Vagina (tissue), 2 donors: ENCODE measurements at places on chromosomes 11 and 22. TPM values are rescaled to one million over a fixed set of nuclear protein-coding genes. Genes with fewer than 3 reads are reported as not detected.

Gene CALCB
- 2.0 TPM for total RNA-seq

Gene NF2
- 15.7 TPM for total RNA-seq

Gene P2RY6
- 2.0 TPM for total RNA-seq

Gene COMT
- total RNA-seq: 240 TPM

Gene PAK1
- 43.5 TPM for total RNA-seq

Gene ZDHHC24
- 16.5 TPM for total RNA-seq

Gene PGA5
- total RNA-seq: not detected

Gene RASSF10
- 3.7 TPM for total RNA-seq

Gene HMOX1
- total RNA-seq: 26.8 TPM

GRCh38 chr22:33922349-33922681, 2.0 kb upstream of the LARGE1 start:
- no peak for DNase-seq

GRCh38 chr11:119206511-119207414, 624 bp downstream of the CBL start:
- DNase-seq: no peak

- DNase-seq: no peak
These were observed 24.4 kb downstream of the METTL15 start for GRCh38 chr11:28132548-28132947.

GRCh38 chr11:109641549-109641948, 219.6 kb downstream of the C11orf87 start:
- no peak for DNase-seq

DNA sequence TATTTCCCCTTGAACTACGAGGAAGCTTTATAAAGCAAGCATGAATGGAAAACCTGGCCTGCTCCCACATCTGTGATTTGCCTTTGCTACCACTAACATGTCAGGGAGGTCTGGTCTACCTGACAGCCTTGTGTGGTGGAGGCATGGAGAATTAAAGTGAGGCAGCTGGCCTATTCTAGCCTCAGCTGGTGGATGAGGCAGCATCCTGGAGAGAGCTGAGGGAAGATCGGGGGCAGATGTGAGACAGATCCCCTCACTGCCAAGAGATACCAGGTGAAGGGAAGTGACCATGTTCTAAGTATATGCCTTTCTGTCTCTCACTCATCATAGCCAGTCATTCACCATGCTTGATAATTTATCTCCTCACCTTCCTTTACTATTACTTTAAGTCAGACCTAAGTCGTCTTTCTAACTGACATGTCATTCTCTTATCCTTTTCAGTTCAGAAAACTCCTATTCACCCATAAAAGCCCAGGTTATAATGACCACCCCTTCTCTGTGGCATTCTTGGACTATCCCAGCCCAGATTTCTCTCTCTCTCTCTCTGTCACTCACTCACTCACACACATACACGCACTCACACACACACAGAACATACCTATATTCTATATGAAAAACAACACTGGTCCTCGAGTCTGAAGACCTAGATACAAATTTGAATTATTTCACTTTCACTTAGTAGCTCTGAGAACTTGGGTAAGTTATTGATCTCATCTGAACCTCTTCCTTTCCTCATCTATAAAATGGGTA, 90.7 kb downstream of the CSNK2A3 start:
- DNase-seq: no peak

DNA sequence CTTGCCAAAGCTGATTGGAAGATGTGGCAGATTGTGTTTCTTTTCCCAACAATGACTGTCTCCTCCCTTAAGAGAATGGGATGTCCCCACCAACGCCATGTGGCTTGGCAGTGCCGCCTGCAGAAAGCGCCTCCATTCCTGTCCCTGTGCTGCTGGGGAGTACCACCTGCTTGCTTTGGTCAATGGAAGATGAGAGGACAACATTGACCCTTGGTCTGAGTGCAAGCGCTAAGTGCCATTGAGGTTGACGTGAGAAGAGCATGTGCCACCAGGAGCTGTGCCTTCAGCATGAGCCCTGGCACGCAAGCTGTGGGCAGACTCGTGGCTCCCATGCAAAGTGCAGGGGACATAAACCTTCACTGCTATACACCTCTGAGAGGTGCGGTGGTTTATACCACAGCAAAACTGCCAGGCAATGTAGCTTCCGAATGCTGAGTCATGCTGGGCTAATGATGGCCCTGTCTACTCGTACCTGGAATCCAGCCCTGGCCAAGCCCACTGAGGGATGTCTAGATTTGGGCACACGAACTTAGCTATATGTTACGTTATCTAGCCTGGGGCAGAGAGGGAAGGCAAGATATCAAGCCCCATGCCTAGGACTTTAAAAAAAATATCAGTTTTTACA, 41.9 kb downstream of the MYEOV start:
- peak; percentile 70 for DNase-seq

DNA sequence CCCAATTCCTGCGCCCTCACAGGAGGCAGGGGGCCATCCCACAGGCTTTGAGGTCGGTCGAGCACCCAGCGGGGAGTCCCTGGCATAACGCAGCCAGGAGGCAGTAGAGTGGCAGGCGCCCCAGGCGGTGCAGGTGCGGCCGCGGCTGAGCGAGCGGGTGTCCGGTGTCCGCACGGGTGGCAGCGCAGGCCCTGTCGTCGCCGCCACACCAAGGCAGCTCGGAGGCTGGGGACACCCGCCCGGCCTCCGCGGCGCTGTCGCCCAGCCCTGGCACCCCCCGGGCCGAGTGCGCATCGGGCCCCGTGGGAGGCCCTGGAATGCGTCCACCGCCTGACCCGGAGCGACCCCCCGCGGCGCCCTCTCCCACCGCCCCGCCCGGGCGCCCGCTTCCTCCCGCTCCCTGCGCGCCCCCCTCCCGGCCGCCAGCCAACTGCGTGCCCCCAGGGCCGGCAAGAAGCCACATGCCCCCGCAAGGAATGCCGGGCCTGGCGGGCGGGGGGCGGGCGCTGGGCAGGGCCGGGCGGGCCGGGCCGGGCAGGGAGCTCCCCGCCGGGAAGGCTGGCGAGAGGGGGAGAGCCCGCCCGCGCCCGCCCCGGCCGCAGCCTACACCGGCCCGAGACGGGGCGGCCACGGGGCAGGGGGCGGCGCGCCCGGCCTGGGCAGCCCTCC, 33.9 kb downstream of the PRDM11 start:
- DNase-seq: no peak

DNA sequence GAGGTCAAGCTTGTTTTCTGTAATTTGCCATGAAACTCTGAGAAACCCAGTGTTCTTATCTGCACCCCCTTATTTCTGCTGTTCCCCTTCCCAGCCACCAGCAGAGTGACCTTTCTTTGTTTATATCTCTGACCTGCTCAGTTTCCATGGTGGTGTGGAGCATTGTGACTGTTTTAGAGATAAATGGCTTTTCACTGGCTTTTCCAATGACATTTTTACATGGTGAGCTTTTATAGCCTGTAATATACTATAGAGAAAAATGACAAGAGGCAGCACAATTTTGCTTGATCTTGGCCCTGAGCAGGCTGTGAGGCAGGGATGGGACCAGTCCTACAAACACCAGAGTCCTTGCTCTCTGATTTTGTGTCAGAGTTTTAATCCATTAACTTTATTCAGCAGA, 233.9 kb downstream of the FAT3 start:
- no peak for DNase-seq

GRCh38 chr11:43992834-43993637, 50.6 kb downstream of the C11orf96 start:
- DNase-seq: peak; percentile 85

GRCh38 chr11:118902336-118903203, 18.9 kb downstream of the CXCR5 start:
- peak; percentile 76 for DNase-seq

- no peak for DNase-seq
These were observed 12.8 kb downstream of the AQP11 start for GRCh38 chr11:77602381-77603088.

GRCh38 chr22:19341500-19341899, 50.0 kb upstream of the CLTCL1 start:
- DNase-seq: no peak

DNA sequence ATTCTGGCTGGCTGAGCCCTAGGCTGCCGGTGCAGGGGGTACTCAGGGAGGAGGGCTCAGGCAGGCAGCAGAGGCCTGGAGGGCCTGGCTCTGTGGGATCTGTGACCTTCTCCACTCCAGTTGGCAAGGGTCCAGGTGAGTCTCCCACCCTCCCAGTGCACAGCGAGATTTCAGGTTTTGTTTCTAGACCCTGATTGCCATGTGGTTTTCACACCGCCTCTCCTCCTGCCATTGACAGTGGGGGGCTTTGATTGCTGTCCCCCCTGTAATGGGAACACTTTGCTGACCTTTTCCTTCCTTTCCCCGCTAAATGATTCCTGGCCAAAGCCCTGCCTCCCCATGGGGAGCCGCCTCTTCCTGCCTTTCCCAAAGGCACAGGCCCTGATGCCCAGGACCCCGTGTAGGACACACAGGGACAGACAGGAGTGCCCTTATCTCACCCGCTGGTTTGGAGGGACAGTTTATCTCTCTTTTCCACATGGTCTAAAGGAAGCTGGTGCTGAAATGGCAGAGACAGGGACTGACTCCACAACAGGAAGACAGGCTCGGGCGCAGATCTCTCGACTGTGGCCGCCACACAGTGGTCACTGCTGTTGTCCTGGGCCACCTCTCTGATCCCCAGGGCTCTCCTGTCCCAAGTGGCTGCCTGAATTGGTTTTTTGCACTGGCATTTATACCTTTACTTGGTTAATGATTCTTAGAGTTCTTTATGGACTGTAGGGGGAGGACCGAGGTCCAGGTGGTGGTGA, 43.4 kb downstream of the BCR start:
- no peak for DNase-seq

DNA sequence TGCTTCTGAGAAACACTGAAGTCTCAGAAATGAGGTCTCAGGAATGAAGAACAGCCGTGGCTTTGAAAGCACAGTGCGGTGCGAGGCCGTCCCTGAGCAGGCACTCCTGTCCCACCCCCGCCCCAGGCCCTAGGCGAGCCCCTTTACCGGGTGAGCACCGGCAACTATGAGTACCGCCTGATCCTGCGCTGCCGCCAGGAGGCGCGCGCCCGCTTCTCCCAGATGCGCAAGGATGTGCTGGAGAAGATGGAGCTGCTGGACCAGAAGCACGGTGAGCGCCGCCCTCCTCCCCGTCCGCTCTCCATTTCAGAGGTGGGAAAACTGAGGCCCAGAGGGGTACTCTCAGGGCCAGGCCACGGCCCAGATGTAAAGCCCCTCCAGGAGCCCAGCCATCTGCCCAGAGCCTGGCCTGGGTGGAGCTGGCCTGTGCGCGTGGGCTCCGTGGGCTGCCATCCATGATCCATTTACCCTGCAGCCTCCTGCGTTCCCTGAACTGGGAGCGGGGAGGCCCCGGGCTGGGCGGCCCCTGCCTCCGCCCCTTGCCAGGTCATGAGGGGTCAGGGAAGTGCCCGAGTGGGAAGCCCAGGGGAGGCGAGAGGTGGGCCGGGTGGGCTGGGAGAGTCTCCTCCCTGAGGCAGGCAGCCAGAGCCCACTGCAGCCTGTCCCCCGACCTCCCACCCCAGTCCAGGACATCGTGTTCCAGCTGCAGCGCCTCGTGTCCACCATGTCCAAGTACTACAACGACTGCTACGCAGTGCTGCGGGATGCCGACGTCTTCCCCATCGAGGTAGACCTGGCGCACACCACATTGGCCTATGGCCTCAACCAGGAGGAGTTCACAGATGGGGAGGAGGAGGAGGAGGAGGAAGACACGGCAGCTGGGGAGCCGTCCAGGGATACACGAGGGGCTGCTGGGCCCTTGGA, 9.5 kb downstream of the SLC16A8 start:
- no peak for DNase-seq

DNA sequence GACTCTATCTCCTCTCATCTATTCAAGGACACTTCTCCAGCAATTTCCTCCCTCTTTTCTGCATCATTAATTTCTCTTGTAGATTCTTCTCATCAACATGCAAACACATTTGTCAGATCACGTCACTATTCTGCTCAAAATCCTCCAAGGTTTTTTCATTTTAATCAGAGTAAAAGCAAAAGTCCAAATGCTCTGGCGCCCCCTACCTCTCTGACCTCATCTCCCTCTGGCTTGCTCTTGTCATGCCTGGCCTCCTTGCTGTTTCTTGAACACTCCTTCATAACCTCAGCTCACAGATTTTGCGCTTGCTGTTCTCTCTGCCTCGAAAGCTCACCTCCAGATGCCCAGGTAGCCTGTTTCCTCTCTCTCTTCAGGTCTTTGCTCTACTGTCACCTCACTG, 22.4 kb downstream of the RTCB start:
- no peak for DNase-seq
